Right renal pelvis (tissue), 4 donors: ENCODE measurements at places on chromosomes 4 and X.

DNA sequence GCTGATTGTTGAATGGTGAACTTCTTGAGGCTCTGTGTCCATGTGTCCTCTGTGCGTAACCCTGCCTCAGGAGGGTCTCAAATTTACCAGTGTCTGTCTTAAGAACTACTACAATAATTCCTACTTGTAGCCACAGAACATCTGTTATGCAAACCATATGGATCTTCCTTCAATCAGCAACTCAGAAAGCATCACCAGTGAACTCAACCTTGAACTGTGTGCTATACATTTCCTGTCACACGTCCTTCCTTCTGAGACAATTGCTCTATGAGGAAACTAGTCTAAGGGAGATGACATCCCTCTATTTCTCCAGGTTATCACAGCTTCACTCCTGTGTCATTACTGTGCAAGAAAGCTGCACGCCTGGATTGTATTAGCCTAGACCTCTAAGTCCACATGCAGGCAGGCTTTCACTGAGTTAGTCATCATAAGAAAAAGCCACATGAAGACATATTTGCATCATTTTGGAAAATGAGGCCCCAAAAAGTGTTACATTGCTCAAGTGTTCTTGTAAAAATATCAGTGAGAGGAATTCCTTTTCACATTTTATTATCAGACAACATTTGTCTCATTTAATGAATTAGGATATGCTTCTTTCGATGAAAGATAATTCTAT is 157.8 kb downstream of the AFF2 start:
- DNase-seq: no peak

- no peak for DNase-seq
Measured at GRCh38 chr4:67871867-67872266, 11.9 kb downstream of the TMPRSS11D start.

DNA sequence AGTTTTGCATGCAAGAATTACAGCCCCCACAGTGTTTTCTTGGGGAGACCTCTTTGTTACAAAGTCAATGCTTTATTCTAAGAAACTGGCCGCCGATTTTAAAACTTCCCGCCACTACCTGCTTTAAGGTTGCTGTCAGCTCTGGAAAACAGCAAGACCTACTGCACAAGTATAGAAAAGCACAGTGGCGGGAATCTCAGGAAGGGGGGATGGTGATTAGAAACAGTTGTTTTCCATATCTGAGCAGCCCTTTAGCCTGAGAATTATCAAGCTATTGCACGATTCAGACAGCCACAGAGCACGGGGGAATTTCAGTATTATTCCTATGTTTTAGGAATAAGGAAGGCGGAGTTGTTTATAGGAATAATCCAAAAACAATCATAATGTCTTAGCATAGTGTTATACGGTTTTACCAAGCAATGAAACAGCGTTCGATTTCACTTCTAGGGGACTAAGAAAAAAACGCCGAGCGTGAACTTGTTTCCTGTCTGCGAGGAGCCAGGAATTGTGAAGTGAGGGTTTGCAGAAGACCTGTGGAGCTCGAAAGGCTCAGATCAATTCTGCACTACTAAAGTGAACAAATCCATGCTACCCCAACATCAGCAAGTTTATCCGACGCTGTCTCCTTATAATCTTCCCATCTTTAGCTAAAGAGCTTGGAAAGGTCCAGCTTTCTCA is 81.3 kb downstream of the HMGN5 start:
- DNase-seq: no peak

- DNase-seq: no peak
Measured at GRCh38 chr4:110781944-110782343, 159.1 kb upstream of the PITX2 start.

DNA sequence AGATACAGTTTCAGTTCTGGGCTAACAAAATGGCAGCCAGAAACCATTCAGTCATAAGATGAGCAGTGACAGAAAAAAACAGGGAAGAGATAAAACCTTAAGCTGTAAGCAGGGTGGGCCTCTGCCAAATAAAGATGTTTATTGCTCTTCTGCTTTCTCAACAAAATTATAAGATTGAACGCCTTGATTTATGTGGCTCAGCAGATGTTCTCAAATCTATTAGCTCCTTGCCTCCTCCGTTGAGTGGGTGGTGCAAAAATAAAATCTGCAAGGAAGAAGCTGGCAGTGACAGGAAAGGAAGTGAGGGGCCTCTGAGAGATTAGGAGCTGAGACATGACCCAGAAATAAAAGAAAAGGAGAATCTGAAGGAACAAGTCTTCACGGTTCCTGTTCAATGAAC is 206.6 kb downstream of the PTTG2 start:
- no peak for DNase-seq

GRCh38 chr4:20480165-20480947 is 219.9 kb upstream of the PACRGL start:
- no peak for DNase-seq

- no peak for DNase-seq
Measured at GRCh38 chrX:154598656-154599055, 13.7 kb downstream of the CTAG1A start.

DNA sequence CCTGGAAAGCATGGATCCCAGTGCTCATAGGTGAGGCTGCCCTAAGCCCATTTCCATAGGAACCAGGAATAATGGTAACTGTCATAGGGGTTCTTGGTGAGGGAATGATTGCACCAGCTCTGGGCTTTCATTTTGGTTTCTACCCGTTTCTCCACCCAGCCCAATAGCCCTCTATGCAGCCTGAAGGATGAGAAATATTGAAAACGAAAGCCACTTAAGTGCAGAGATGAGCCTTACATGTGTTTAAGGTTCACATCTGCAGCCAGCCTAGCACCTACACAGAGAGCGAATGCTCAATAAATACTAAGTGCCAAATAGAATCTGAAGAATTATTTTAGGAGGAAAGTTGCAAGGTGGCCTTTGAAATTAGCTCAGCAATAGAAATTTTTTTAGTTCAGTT is 60.4 kb downstream of the MCF2 start:
- no peak for DNase-seq

DNA sequence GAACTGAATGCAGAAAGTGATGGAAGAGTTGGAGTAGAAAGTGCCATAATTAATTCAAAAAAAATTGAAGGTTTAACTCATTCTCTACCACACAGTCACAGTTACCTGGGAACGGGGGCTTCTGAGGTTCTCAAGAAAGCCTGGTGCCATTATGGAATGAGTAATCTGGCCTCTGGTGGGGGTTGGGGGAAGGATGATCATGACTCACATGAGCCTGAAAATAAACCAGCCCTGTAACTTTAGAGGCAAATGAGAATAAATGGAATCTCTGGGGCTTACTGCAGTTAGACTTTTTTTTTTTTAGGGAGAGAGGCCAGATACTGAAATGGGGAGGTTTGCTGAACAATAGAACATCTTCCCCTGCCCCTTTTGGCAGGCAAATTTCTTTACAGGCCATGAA is 55.3 kb downstream of the SOD3 start:
- no peak for DNase-seq

- DNase-seq: peak; percentile 6
Measured at GRCh38 chrX:30414144-30414543, 105.0 kb upstream of the NR0B1 start.

GRCh38 chr4:114807357-114807756 is 208.8 kb downstream of the UGT8 start:
- DNase-seq: no peak

- DNase-seq: no peak
Measured at GRCh38 chr4:99825272-99825671, 8.6 kb downstream of the DAPP1 start.

DNA sequence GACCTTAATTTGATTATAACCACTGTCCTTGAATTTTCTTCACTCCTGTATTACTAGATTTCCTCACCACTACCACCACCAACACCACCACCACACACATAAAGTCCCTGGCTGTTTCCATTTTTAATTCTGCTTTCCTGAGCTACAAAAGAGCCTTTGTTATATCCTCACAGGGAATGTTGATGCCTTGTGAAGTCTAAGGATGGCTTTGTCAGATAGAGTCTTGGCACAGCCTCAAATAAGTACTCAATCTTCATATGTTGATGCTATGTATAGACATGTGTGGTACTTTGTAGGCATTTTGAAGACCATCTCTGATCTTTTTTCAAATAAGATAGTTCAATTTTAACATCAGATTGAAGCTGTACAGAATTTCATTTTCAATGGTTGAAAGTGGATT is 1016.7 kb upstream of the LCORL start:
- DNase-seq: no peak

DNA sequence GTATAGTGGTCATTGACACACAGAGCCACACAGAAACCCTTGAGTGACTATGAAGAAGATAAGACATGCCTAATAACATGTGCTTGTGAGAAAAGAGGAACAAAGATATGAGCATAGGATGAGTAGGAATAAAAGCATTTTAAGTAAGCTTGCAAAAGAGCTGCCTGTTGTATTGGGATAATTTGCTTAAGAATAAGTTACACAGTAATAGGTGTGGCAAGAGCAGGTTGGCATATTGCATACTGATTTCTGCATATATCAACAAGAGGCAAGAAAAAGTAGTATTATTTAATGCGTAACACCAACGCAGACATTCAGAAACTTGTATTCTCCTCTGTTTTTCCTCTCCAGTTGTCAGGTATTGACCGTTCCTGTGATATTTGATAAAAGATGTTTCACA is 111.5 kb upstream of the UGT8 start:
- no peak for DNase-seq

DNA sequence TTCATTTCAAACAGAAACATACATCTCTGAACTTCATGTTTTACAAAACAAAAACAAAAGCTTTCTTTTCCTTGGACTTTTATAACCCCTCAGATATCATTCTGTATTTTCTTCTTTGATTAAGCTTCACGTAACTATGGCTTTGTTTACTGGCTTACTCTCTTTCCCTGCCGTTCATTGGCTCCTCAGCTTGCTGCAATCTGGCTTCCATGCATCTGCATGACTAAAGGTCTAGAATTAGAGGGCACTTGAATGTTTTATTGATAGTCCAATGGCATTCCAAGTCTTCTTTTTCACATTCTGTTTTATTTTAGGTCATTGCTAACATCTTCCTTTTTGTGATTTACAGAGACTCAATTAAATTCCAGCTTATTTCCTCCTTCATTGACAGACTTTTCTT is 487.6 kb downstream of the GRXCR1 start:
- no peak for DNase-seq

DNA sequence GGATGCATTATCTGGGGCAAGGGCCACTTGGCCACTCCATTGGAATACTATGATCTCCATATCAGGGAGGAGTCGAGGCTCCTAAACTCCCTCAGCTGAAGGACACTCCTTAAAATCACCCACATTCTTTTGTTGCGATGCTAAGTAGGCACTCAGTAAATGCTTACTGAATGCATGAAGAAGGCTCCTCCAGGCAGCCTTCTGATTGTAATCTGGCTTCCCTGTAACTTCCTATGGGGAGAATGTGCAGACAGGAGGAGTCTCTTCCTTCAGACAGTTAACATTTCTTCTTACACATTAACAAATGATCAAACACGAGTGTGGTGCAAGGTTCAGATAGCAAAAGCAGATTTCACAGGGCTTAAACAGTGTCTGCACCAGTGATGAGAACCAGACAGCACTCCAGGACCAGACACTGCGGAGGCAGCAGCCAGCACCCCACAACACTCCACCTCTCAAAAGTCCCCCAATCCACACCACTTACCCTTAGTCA is 21.4 kb upstream of the USO1 start:
- DNase-seq: no peak

DNA sequence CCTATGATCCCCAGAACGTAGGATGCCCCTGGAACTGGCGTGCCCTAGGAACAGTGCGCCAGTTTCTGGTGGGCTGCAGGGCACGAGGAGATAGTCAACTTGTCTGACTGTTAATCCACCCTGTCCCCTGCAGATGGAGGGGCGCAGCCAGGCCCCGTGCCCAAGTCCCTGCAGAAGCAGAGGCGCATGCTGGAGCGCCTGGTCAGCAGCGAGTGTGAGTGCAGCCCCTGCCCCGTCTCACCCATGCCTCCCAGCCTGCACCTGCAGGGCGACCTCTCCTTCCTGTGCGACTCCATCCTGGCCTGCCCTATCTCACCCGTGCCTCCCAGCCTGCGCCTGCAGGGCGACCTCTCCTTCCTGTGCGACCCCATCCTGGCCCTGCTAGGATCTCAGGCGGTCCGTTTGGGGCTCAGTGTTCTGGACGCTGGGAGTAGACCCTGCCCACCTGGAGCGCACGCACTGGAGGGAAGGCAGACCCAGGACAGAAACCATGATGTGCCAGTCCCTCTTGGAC is 22.2 kb downstream of the WFS1 start:
- DNase-seq: no peak

GRCh38 chr4:128061566-128062536 is 739 bp downstream of the LARP1B start:
- DNase-seq: peak; percentile 48

GRCh38 chrX:38352362-38352761 is at the start of gene OTC:
OTC (plus strand) TSS chrX:38352604; CDS start chrX:38352697, 93 bp downstream.
- DNase-seq: no peak

DNA sequence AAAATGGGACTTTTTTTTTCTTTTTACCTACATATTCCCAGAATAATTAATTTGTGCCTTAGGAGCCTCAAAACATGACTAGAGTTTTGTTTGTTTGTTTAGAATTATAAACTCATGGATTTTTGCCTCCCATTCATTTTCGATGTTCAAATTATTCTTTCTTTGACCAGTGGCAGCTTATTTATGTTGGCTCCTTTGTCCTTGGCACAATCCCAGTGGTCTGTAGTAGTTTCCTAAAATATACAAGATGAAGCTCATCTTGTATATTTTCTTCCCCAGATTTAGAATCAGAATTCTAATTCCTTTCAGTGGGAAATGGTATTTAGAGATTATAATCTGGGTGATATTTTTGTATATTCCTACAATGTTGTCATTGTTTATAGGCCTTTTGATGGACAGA is 27.2 kb downstream of the DCK start:
- no peak for DNase-seq

- no peak for DNase-seq
Measured at GRCh38 chr4:48315728-48316630, 25.4 kb upstream of the SLAIN2 start.

- DNase-seq: no peak
Measured at GRCh38 chr4:108336076-108336475, 167.3 kb upstream of the LEF1 start.
